ENCODE measurements at places on chromosomes 4 and X. TPM values are rescaled to one million over a fixed set of nuclear protein-coding genes. Genes with fewer than 3 reads are reported as not detected.
A peak's percentile ranks its signal among the peaks of the same experiment; 100 is the strongest.

DNA sequence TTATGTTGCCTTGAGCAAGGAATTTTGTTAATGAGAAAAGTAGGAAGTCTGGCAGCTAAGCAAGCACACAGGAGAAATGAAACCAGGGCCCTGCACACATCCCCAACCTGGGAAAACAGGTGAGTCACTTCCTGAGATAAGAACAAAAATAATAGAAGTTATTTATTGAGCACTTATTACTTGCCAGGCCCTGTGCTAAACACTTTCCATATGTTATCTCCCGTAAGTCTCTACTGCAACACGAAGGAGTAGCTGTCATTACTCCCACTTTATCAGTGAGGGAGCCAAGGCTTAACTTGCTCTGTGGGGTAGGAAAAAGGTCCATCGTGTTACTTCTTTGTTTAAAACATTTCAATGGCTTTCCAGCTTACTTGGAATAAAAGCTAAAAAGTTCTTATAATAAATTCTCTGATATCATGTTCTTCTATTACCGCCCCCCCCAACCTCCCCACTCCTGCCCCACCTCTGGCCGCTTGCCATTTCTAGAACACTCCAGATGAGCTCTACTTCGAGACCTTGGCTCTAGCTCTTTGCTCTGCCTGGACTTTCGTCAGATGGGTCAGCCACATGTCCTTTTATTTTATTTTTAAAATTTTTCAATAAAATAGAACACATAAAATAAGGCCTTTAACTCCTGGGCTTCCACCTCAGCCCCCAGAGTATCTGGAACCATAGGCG lies 36.3 kb upstream of the PLAC8 start:
- H3K27me3 ChIP-seq: no peaks in the 10 kb centered on the region
- no peak overlapping the region for H3K27ac ChIP-seq
- no peaks in the 10 kb centered on the region for H3K36me3 ChIP-seq
- DNase-seq: no peak
- no peak overlapping the region for H3K4me3 ChIP-seq
- peaks cover 3% of the 10 kb centered on the region for H3K4me1 ChIP-seq

DNA sequence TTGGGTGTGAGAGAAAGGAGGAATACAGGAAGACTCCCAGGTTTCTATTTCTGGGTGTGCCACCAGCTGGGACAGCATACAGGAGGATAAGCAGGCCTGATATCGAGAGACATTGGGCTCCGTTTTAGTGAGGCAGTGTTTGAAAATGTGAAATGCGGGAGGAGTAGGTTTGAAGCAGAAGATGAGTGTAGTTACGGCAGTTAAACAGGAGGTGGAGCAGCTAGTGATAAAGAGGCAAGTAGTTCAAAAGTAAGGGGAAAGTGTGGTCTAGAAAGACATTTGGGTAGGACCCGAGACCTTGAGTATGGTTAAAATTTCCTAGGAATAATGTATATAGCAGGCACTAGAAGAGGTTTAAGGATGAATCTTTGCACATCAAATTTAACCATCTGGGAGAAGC lies 42.4 kb downstream of the DCUN1D4 start:
- H3K4me1 ChIP-seq: peaks cover 4% of the 10 kb centered on the region
- H3K27ac ChIP-seq: no peak overlapping the region
- H3K36me3 ChIP-seq: peaks cover 34% of the 10 kb centered on the region
- H3K27me3 ChIP-seq: no peaks in the 10 kb centered on the region
- DNase-seq: no peak

- peak; percentile 37 for DNase-seq
- H3K4me1 ChIP-seq: peaks cover 4% of the 10 kb centered on the region
- H3K36me3 ChIP-seq: no peaks in the 10 kb centered on the region
- peaks cover 69% of the 10 kb centered on the region for H3K27me3 ChIP-seq
- peak overlapping the region; percentile 56 for H3K4me3 ChIP-seq
Measured at GRCh38 chrX:74923942-74924448, 1.3 kb downstream of the NEXMIF start.

The RNF128 gene
- 0.43 TPM for total RNA-seq

The NPY1R gene
- total RNA-seq: 0.62 TPM
